Muscle of back (tissue), 13 donors: ENCODE measurements at places on chromosomes 1 and 21.

- DNase-seq, result no peak
These were observed 51.0 kb upstream of the RGS8 start for GRCh38 chr1:182735343-182735742.

DNA sequence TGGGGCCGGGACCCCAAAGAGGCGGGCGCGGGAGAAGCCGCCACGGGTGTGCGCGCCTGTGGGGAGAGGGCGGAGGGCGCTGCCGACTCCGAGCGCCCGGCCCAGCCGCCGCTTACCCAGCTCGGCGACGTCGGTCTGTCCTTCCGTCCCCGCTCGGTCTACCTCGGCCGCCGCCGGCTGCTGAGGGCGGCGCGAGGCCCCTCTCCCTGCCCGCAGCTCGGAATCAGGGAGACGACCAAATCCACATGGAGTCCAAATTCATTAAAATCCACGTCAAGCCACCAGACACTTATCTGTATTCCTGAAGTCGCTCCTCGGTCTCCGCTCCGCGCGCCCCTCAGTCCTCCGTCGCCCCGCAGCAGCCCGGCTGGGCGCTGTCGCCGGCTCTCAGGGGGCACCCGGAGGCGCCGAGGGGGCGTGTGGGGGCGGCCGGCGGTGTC lies 637 bp downstream of the PLXNA2 start:
- no peak for DNase-seq

DNA sequence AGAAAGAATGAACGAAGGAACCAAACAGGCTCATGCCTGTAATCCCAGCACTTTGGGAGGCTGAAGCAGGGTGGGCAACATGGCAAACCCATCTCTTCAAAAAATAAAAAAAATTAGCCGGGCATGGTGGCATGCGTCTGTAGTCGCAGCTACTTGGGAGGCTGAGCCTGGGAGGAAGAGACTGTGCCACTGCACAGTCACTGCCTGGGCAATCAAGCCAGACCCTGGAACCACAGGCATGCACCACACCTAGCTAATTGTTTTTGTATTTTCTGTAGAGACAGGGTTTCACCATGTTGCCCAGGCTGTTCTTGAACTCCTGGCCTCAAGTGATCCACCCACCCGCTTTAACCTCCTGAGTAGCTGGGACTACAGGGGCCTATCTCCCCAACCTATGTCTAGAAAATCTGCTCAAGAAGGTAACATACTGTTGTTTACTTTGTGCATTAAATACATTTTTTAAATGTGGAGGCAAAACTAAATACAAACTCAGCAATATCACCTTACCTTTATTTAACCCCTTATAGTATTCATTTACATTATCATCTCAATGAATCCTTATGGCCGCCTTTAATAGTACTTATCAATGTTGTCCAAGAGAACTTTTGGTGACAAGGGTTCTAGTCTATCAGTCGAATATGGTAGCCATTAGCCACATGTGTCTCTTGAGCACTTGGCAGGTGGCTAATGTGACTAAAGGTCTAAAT lies 2.7 kb downstream of the KHDC4 start:
- DNase-seq, result no peak

GRCh38 chr1:67793562-67793961 lies 39.7 kb downstream of the GNG12 start:
- peak; percentile 45 for DNase-seq

- DNase-seq, result no peak
These were observed 5.3 kb upstream of the GPR61 start for GRCh38 chr1:109534307-109534858.

GRCh38 chr1:8537991-8538390 lies 220.1 kb downstream of the SLC45A1 start:
- DNase-seq, result no peak

GRCh38 chr1:200028586-200029034 lies 1.1 kb downstream of the NR5A2 start:
- no peak for DNase-seq

DNA sequence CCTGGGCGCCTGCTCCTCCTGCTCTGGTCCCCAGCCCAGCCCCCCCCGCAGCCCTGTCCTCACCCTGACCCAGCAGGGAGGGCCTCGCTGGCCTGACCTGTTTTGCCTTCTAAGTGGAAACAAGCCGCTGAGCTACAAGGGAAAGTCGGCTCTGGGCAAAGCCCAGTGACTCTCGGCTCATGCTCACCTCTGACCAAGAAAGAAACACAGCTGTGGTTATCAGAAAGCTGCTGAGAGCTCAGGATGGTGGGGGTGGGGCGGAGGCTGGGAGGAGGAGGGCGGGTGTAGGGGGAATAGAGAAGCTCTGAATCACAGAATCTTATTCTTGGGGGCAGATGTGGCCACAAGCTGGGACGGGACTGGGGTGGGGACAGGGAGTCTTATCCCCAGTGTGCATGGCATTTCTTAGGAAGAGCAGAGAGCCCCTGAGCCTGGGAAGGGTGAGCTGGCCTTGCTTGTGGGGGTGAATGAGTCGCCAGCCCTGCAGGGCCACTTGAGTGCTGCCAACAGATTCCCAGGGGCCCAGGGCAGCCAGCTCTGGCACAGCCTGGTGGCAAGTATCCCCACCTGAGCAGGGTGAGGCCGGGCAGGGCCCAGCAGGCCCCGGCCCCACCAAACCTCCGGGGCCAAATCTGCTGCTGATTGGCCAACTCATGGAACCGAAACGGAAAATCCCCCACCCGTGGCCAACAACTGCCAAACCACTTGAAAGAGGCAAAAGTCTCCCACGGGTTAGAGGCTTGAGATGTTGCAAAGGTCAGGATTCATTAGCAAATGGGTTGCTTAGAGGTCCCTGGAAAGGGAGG lies 120.6 kb downstream of the SPSB1 start:
- peak; percentile 90 for DNase-seq

GRCh38 chr1:201731142-201731541 lies 97.8 kb upstream of the IPO9 start:
- no peak for DNase-seq

DNA sequence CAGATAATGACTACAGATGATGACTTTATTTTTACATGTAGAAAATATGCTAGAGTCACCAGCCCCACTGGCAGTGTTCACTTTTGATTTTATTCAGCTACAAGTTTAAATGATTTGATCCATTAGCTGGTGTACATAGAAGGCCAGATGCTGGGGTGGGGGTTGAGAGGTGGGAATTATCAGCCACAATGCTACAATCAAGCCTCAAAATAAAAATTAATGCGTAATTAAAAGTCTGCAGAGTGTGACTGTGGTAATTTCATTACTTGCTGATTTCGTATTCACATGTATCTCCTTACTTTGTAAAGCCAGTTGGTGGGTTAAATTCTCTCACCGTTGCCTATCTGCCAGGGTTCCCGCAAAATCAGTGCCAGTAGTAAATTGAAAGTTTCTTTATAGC lies 109.3 kb downstream of the GALNT2 start:
- no peak for DNase-seq

- DNase-seq, result no peak
These were observed 584 bp upstream of the FGR start for GRCh38 chr1:27635396-27636142.

GRCh38 chr1:5490635-5491034 lies 501.6 kb downstream of the NPHP4 start:
- DNase-seq, result no peak

- no peak for DNase-seq
These were observed 57.0 kb upstream of the RAVER2 start for GRCh38 chr1:64687725-64688327.

DNA sequence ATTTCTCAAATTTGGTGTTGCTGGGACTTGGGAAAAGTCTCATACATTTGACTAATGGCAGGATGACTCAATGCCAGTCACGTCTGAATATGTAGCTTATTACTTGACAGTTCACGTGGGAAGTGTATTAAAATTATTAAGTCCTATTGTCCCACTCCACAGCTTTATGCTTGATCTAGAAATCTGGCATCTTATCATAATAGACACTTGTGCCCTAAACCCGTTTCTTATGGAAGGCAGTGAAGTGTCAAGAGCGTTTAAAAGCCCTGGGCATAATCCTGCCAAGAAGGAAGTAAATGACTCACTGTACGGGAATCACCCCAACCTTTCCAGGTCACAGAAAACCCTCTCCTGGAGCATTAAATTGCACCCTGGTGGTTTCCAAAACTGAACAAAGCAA lies 207.4 kb downstream of the APP start:
- DNase-seq, result no peak

- DNase-seq, result no peak
These were observed 106.8 kb downstream of the TENT5C start for GRCh38 chr1:117712621-117713020.

DNA sequence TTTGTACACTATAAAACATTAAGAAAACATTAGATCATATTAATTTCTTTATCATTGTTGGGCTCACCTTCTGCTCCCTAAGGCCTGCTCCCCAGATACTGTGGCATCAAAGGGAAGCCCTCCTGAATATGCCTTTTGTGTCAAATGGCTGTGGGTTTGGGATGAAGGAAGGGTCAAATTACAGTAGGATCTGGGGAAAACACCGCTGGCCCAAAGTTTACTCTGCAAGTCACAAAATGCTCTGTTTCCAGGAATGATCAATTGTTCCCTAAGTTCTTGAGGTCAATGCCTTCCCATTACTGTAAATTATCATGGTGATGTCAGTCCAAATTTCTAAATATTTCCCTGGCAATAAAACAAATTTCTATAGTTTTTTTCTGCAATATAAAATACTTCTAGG lies 6.8 kb upstream of the ITLN2 start:
- no peak for DNase-seq

GRCh38 chr1:106620521-106620954 lies 435.9 kb upstream of the PRMT6 start:
- DNase-seq, result no peak

DNA sequence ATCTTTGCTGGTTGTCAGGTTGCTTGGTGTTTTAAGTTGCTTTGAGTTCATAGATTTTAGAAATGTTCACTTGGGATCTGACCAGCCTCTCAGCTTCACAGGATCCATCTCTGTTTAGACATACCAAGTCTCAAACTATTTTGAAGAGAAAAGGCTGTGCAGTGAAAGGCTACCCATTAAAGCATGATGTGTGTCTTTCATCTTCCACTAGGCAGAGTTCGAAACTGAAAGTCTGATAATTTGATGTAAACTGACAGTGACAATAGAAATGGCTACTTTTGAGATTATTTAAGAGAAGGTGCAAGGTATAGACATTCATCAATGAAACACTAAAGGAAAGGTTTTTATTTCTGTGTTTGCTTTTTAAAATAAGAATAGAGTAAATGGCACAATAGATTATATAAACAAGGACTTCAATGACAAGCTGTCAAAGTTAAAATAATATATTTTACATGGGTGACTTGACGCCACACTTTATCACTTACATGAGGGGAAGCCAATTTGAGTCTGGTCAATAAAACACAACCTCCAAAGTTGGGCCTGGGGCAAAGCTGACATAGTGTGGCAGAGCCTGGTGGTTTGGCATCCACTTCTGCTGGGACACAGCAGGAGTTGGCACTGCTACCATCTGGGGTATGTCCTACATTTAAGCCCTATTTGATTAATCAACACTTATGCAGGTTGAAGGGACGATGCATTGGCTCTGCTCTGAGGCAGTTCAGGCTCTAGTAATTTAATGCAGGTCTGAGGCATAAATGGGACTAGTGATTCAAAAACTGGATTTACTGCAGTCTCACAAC lies 197.7 kb downstream of the CRB1 start:
- no peak for DNase-seq

DNA sequence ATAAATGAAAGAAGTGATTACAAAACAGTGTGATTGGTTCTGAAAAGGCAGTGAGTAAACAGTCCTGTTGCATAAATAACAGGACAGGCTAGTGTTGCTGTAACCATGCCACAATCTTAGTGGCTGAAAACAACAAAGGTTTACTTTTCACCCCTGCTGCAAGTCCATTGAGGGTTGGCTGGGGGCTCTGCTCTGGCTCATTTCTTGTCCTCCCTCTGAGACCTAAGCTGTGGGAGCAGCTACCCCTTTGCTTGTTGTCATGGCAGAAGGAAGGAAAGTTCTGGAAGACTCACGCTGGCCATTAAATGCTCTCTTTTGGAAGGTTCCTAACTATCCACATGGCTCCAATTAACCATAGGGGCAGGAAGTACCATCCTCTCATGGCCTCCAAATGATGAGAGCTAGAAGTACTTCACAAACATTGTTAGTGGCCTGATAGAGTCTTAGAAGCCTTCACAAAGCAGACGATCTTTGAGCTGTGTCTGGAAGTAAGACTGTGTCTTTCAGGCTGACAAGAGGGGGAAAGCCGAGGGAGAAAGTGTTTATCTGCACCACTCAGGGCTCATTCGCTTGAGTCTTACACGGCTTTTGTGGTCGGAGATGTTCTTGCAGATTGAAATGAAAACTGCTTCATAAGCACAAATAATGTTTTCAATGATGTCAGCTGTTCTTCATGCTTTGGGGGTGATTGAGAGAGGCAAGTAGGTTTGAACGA lies 11.9 kb downstream of the RCSD1 start:
- DNase-seq, result no peak

DNA sequence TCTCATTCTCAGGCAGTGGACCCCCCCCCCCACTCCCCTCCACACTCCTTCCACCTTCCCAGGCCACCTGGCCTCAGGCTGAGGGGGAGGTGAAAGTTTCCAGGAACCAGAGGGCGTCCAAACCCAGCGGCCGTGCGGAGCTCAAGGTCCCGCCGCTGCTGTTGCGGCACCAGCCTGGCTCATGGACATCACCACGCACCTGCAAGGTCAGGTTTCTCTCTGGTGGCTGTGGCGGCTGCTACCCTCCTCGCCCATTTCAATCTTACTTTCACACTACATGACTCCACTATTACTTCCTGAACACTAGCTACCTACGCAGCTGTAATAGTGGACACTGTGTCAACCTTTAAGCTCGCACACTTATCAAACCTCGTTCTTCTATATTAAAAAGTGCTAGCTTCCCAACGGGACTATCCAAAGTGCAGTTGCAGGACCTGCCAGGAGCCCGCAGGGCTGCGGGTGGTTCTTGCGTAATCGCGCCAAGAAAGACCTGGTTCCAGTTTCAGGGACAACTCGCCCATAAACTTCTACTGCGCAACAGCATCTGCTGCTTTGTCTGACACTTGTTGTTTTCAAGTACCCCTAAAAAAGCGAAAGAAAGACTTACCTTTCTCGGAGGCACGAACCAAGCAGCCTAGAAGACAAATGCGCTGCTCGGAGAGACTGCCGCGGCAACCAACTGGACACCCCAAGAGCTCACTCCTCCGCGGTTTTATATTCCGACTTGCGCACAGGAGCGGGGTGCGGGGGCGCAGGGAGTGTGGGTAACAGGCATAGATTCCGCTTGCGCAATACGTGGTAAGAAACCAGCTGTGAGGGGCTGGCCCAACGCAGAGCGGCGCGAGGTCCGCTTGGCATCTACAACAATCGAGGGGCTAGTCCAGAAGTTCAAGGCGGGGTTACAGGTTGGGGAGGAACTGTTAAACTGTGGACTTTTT lies at the start of gene DIRAS3:
DIRAS3 (minus strand) TSS at position 687 of the 938 bp plus-strand sequence. CDS start 3,330 bp downstream, outside the sequence.
- DNase-seq, result no peak

DNA sequence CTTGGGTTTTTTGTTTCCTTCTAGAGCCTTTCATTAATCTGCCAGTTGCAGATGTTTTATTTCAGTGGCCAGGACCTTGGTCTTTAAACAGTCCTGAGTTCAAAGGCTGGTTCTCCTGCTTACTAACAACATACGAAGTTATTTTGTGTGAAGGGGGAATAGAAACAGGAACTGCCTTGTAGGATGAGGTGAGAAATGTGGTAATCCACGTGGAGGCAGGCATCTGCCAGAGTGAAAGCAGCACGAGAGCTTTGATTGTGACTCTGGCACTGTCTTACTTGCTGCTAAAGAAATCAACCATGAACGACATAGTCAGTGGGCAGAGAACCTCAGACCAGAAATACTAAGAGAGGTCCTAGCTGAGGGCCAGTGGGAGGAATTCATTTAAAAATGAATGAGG lies 30.4 kb downstream of the TMEM63A start:
- DNase-seq, result no peak

- DNase-seq, result no peak
These were observed 156.2 kb downstream of the ZBTB18 start for GRCh38 chr1:244207042-244207934.
